Endodermal cell (in vitro differentiated cells): ENCODE measurements at places on chromosomes 5 and 9.

DNA sequence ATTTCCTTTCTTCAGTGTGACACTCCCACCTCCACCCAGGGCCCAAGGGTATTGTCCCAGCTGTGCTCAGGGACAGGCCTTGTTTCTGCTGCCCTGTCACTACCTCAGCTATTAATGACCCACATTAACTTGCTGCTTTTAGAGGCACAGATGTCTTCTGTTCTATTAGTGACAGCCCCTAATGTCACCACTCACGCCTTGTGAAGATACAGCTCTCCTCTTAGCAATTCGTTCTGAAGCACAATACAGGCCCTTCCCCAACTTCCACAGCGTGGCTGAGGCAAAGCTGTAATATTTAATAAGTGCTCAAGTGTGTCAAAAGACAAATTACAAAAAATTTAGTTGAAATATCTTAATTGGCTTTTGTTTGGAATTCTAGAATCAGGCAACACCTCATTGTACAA lies 44.7 kb upstream of the HMGCS1 start:
- DNase-seq: no peak

GRCh38 chr9:133440874-133441273 lies 18.7 kb downstream of the ADAMTS13 start:
- DNase-seq: no peak

GRCh38 chr5:90379652-90380051 lies 29.9 kb downstream of the CETN3 start:
- no peak for DNase-seq

- DNase-seq: no peak
Observed at GRCh38 chr5:140169410-140169809, 5.6 kb upstream of the CYSTM1 start.

DNA sequence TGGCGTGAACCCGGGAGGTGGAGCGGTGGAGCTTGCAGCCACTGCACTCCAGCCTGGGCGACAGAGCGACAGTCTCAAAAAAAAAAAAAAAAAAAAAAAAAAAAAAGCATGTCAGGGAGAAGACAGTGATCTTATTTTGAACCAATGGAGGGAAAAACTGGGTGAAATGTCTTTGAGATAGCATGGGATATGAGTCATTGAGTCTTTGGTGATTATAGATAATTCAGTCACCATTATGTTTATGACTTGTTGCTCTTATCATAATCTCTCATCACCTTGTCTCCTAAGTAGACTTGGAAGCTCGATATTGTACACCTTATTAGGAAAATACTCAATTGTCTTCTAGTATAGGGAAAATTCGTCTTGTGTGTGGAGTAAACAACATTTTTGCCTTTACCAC lies 55.1 kb upstream of the KDM4C start:
- no peak for DNase-seq

GRCh38 chr9:137605121-137606004 lies at the start of gene ARRDC1:
Gene ARRDC1 (plus strand): TSS chr9:137605686. CDS start chr9:137605718, 32 bp downstream.
- peak; percentile 99 for DNase-seq

DNA sequence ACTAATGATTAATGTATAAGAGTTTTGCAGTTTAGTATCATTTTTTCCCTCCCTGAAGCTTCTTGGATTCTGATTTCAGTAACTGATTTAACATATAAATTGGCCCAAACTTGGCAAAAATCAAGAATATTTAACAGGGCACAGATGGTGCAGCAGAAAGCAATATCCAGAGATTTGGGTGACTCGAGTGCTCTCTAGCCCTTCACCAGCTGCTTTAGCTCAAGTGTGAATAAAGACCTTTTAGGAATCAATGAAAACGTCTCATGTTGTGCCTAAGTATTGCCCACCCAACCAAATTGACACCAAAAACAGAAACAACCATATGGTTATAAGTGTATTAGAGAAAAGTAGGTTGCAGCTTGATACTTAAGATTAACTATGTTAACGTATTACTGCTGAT lies 933.4 kb upstream of the PTPRD start:
- DNase-seq: no peak

DNA sequence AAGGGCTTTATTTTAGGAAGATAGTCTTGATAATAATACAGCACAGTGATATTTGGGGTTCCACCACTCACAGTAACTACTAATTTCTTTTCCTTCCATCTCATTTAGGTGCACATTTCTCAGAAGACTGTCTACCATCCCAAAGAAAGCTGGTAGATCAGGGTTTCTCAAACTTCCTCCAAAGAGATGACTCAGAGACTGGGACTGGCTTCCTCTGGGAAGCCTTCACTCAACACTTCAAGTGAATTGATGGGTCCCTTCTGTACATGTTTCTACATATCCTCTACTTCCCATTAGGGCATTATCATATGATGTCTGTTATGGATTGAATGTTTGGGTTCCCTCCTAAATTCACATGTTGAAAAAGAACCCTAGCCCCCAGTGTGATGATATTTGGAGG lies 138.5 kb downstream of the SPOCK1 start:
- no peak for DNase-seq

- DNase-seq: no peak
Observed at GRCh38 chr5:146428658-146429057, 18.5 kb upstream of the TCERG1 start.

GRCh38 chr9:130961511-130962300 lies 22.7 kb upstream of the FIBCD1 start:
- no peak for DNase-seq

DNA sequence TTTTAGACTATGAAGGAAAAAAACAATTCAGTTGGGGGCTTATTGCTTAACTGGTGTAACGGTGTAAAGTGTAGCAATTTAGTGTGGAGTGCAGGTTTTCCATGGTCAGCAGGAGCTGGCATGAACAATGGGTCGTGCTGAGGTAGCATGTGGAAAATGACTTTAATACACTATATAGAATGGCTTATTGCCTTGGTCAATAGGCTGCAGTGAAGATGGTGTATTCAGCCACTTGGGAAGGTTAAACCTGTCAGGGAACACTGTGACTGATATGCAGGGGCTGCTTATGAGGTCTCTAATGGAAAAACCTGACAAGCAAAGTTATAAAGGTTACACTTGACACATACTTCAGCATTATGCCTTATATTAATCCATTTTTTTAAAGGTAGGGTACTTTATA lies 764.7 kb upstream of the ARRDC3 start:
- DNase-seq: no peak

GRCh38 chr9:17291766-17292165 lies 156.9 kb downstream of the CNTLN start:
- no peak for DNase-seq

DNA sequence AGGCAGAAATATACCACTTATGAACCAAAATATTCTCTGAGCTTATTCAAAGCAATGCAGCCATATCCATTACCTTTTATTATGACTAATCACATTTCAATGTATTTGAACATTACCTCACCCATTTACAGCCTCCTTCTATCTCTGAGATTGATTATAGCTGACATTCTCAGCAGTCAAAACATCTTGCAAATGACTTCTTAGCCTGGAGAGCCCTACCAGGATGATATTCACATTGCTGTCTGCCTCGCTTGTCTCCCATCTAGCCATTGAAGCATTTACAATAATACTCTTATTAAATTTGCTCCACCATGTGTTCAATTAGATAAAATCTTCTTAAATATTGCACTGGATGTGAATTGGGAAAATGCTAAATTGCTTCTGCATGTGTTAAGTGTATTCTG lies 1879.9 kb upstream of the ACO1 start:
- no peak for DNase-seq

- no peak for DNase-seq
Observed at GRCh38 chr9:125435776-125436612, 174.4 kb downstream of the GAPVD1 start.

DNA sequence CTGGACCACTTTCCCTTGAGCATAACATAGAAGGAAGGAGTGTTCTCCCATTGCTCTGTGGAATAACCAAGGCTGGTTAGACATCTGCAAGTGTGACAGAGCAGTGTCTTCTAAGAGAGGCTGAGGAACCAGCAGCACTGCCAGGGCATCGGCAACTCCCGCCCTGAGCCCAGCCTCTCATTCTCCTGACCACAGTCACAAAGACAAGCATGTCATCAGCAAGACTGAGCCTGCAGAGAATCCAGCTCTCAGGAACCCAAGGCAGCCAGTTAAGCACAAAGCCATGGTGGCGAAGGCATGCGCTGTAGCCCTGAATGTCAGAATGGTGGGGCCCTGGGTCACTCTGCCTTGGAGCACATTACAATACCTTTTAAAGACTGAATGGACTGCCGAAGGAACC lies 253.9 kb downstream of the AGTPBP1 start:
- no peak for DNase-seq

DNA sequence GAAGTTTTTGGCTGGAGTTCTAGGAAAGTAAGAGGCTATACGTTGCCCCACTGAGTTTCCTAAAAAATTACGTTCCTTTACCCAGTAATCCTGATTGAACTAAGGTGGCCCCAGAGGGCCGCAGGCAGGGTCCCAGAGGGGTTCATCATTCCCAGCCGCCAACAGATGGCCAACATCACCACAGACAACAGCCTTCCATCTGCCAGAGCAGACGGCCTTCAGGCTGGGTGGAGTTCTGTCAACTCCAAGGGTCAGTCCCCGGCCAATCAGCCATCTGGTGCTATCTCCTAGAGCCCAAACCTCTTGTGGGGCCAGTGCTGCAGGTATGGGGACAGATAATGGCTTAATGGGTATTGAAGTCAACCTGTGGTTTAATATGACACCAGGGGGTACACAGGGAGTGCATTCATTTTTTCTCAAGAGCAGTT lies 30.4 kb downstream of the TBC1D2 start:
- DNase-seq: no peak

GRCh38 chr5:159034083-159034824 lies 65.5 kb downstream of the EBF1 start:
- DNase-seq: no peak

GRCh38 chr9:124537926-124538325 lies 30.7 kb upstream of the NR5A1 start:
- no peak for DNase-seq

DNA sequence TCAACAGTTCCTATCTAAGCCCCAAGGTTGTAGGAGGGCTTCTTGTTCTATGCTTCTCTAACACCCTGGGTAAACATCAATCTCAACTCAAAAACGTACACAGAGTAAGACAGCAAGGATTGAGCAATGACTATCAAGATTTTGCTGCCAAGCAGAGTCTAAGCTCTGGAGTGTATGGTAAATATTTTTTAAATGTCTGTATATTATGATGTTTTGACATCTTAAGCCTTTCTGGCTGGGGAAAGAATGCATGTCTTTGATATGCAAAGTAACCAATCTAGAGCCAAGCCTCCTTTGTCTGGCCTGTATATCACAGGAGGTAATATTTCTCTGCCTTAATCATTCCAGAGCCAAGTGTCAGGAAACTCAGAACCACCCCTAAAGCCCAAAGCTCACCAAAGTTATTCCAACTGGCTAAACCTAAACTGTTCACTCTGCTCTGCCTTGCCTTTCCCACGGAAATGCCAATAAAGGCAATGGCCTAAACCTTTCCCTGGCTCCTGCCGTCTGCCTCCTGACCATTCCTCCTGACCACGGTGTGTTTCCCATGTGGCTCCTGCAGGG lies 45.2 kb downstream of the YIPF5 start:
- peak; percentile 51 for DNase-seq

DNA sequence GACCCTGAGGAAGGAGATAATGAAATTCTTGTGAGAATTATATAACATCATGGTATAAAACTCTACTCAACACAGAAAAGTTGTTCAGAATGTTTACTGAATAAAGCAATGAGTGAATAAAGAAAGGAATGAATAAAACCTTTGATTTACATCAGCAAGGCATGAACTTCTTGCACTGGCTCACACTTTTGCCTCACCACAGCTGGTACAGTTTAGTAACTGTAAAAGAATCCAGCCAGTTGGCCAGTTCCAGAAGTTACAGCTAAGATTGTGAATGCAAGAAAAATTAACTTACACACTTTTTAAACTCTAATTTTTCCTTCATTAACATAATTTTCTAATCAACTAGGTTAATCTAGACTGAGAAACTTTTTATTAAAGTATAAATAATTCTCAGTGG lies 490.9 kb downstream of the NFIB start:
- no peak for DNase-seq

- DNase-seq: peak; percentile 95
Observed at GRCh38 chr9:38017149-38017884, 51.7 kb downstream of the SHB start.

DNA sequence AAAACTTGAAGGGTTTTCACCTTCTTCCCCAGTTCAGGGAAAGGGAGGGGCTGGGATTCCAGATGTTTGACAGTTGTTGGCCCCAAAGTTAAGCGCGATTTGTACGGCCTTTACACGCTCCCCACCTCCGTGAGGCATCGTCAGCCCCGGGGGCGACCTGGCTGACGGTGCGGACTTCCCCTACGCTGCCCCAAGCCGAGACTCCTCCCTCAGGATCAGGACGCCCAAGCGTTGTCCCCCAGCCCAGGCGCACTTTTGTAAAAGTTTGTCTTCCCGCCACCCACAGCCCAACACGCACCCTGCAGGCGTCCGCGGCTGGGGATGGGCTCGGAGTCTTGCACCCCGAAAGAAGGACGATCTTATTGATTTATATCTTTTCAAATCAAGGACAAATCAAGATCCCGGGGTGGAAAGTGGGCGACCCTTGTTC lies 713 bp downstream of the MOB3B start:
- peak; percentile 87 for DNase-seq

- DNase-seq: no peak
Observed at GRCh38 chr5:120365656-120366446, 98.2 kb upstream of the PRR16 start.

DNA sequence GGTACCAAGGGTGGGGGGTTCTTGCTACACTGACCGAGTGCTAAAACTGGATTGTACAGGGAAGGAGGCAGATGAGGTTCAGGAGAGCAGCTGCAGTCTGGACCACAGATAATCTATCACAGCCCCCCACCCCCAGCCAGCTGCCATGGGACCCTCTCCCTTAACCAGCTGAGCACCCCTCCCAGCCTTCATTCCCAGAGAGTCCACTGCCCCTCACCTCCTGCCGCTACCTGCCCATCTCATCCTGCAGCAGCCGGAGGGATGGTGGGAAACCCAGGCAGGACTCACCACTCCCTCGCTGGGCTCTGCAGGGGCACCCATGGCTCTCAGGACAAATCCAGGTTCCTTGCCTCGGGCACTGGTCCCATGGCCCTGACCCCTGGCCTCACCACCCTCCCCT lies 66.7 kb downstream of the MRPL36 start:
- peak; percentile 25 for DNase-seq

DNA sequence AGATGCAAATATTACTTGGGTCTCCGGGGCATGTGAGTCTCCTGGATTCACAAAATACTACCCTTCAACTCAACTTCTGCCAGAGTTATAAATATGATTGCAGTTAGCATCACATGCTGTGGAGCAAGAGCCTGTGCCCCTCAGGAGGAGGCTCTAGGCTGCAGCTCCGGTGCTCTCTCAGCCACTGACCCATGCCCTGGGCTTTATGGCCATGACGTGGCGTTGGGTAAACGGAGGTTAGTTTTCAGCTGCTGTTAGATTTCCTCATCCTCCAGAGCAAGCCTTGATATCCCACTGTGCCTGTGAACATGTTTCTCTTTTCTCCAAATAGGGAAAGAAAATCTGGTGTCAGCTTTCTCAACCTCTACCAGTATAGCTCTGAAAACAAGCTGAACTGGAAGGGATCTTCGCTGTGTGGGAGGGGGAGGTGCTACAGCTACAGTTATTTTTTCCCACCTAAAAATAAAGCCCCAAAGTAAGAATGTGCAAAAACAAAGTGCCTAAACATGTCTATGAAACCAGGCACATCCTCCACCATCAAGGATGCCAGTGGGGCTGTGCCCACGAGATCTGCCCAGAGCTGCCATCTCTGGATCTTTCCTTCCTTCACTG lies 124.4 kb upstream of the GPR151 start:
- DNase-seq: no peak

- DNase-seq: peak; percentile 45
Observed at GRCh38 chr5:139385061-139386049, 2.3 kb upstream of the SLC23A1 start.

GRCh38 chr9:104104360-104104759 lies 10.3 kb downstream of the SMC2 start:
- DNase-seq: no peak
